Activated T-cell treated with anti-CD3 and anti-CD28 coated beads, Interleukin-2, amount 50 U/mL, for 72 hours (primary cell): ENCODE measurements at places on chromosomes 16 and 17. TPM values are rescaled to one million over a fixed set of nuclear protein-coding genes. Genes with fewer than 3 reads are reported as not detected.

FOXL1 gene
- total RNA-seq, result not detected

GNAO1 gene
- 12.2 TPM for total RNA-seq

KRTAP4-6 gene
- not detected for total RNA-seq

TRIM47 gene
- total RNA-seq, result 24.1 TPM

GJD3 gene
- not detected for total RNA-seq

MYH2 gene
- total RNA-seq, result not detected

CFAP97D1 gene
- total RNA-seq, result not detected

CARD14 gene
- 0.39 TPM for total RNA-seq

GAS7 gene
- total RNA-seq, result 1.3 TPM

PLA2G10 gene
- not detected for total RNA-seq

DNA sequence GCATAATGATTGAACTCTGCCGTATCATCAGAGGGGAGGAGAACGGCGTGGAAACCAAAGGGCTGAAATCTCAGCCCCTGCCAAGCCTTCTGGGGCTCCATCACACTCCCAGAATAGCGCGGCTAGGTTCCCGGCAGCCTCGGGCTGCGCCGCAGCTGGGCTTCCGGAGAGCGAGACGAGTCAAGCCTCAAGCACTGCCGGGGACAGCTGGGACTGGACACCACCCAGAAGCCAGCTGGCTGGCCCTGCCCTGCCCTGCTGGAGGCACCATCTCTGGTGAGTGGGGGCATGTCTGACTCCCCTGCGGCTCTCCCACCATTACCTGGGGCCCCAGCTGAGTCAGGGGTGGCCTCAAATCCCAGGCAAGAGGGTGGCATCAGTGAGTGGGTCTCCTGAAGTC lies 7.2 kb upstream of the GPRC5C start:
- H3K4me3 ChIP-seq, result no peak overlapping the region
- no peaks in the 10 kb centered on the region for H3K4me1 ChIP-seq
- H3K27me3 ChIP-seq, result peaks cover 16% of the 10 kb centered on the region
- H3K27ac ChIP-seq, result no peak overlapping the region

DNA sequence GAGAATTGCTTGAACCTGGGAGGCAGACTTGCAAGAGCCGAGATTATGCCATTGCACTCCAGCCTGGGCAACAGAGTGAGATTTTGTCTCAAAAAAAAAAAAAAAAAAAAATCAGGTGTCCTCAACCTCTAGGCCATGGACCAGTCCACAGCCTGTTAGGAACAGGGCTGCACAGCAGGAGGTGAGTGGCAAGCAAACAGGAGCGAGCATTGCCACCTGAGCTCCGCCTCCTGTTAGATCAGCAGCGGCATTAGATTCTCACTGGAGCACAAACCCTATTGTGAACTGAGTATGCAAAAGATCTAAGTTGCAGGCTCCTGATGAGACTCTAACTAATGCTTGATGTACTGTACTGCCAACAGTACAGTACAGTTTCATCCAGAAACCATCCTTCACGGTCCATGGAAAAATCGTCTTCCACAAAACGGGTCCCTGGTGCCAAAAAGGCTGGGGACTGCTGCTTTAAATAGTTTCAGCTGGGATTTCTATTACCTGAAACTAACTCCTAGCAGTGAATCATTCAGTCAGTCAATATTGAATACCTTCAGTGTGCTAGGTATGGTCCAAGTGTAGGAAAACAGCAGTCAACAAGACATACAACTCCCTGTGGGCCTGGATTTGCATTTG lies 56.3 kb upstream of the DHX40 start:
- no peak overlapping the region for H3K27ac ChIP-seq

DNA sequence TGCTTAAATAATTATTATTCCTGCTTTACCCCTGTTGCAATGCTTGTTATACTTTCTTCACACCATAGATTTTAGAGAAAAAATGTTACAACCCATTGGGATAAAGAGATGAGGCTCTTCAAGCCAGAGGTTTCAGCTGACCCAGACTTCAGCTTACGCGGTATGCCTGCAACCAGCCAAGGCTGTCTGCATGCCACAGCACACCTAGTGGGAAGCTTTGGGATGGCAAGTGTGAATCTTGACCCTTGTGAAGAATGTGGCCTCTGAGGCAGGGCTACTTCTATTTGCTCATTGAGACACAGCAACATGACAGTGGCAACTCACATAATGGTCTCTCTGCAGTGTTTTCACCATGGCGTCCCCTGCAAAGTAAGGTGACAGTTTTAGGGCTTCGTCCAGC lies 193.9 kb upstream of the PIRT start:
- no peaks in the 10 kb centered on the region for H3K27me3 ChIP-seq
- no peak overlapping the region for H3K4me3 ChIP-seq
- no peaks in the 10 kb centered on the region for H3K4me1 ChIP-seq
- DNase-seq, result no peak
- H3K36me3 ChIP-seq, result no peaks in the 10 kb centered on the region

GRCh38 chr17:34045990-34046389 lies 209.1 kb upstream of the CCL2 start:
- H3K27ac ChIP-seq, result no peak overlapping the region
- no peaks in the 10 kb centered on the region for H3K4me1 ChIP-seq
- DNase-seq, result no peak
- no peak overlapping the region for H3K4me3 ChIP-seq
- H3K36me3 ChIP-seq, result no peaks in the 10 kb centered on the region
- peaks cover 7% of the 10 kb centered on the region for H3K27me3 ChIP-seq

DNA sequence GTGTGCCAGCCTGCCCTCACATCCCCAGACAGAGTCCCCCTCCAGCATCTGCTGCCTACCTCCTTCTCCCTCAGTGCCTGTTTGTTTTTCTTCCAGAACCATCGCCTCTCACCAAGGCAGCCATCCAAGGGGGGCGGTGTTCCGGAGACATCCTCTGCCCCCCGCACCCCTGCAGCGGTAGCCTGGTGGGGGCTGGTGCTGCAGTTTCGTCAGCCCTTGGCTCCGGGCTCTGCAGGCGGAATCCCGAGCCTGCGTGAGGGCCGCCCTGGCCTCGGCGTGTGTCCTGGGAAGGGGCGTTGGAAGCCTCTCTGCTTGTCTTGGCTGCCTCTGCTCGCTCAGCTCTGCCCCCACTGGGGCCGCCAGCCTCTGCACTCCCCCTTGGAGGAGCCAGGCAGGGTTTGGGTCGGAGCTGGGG lies 126.0 kb upstream of the CIBAR2 start:
- no peak overlapping the region for H3K4me3 ChIP-seq
- H3K27me3 ChIP-seq, result peaks cover 17% of the 10 kb centered on the region
- no peak overlapping the region for H3K27ac ChIP-seq
- H3K36me3 ChIP-seq, result no peaks in the 10 kb centered on the region
- no peak for DNase-seq

DNA sequence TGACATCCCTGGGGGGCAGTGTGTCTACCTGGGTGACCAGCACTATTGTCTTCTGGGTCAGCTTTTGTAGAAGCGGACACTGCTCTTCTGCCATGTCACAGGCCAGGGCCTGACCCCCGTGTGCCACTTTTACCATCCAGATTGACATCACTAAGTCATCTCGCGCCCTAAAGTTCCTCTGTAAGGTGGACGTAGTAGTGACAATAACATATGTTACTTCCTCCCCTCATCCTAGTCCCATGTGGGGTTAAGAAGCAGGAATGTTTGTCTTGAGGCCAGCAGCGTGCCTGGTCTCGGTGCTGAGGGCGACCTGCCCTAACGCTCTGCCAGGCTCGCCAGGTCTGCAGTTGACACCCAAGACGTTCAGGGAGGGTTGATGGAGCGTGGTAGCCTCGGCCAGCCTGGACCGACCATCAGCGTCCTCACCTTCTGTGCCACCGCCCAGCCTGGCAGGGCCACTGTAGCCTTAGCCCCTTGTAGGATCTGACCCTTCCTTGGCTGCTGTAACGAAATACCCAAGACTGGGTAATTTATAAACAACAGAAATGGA lies 20.7 kb downstream of the GAA start:
- H3K36me3 ChIP-seq, result no peaks in the 10 kb centered on the region
- H3K4me1 ChIP-seq, result no peaks in the 10 kb centered on the region
- no peak for DNase-seq
- no peak overlapping the region for H3K27ac ChIP-seq

DNA sequence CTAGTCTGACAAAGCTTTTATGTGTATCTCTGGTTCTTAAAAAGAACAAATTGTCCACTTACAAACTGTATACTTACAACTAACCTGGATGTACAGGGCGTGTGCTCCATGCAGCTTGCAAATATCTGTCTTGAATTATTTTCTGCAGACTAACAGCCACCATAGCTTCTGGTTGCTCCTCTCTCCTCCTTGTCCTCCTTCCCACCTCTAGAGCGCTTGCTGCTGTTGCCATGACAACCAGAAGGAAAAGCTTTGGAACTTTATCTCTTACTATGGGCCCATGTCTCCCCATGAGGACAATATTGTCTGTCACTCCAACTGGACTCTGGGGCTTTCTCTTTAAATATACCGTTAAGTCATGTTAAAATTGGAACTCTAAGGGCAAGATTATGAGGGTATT lies 71.5 kb upstream of the DHX40 start:
- no peak overlapping the region for H3K27ac ChIP-seq
- DNase-seq, result no peak

GRCh38 chr17:78346605-78347250 lies 13.1 kb downstream of the SOCS3 start:
- H3K4me3 ChIP-seq, result no peak overlapping the region
- H3K36me3 ChIP-seq, result no peaks in the 10 kb centered on the region
- H3K27ac ChIP-seq, result peak overlapping the region; percentile 33
- peaks cover 82% of the 10 kb centered on the region for H3K4me1 ChIP-seq
- DNase-seq, result no peak

GRCh38 chr16:6377956-6378355 lies 954.7 kb upstream of the RBFOX1 start:
- H3K27me3 ChIP-seq, result no peaks in the 10 kb centered on the region
- no peak overlapping the region for H3K27ac ChIP-seq
- H3K4me3 ChIP-seq, result no peak overlapping the region

- H3K4me1 ChIP-seq, result no peaks in the 10 kb centered on the region
- H3K27me3 ChIP-seq, result no peaks in the 10 kb centered on the region
Observed at GRCh38 chr17:1946021-1946932, 78.9 kb downstream of the RTN4RL1 start.

DNA sequence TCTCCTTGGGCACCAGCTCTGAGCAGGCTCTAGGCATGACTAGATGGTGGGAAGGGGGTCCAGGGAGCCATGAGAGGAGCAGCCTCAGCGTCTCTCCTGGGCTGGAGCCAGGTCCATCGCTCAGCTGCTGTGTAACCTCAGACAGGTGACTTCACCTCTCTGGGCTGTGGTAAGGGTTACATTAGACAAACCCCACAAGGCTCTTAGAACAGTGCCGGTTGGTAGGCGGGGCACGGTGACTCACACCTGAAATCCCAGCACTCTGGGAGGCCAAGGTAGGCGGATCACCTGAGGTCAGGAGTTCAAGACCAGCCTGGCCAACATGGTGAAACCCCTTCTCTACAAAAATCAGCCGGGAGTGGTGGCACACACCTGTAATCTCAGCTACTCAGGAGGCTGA lies 18.1 kb upstream of the NPTX1 start:
- no peak overlapping the region for H3K4me3 ChIP-seq
- peaks cover 7% of the 10 kb centered on the region for H3K4me1 ChIP-seq
- H3K27me3 ChIP-seq, result peaks cover 30% of the 10 kb centered on the region
- no peak overlapping the region for H3K27ac ChIP-seq
- DNase-seq, result no peak

DNA sequence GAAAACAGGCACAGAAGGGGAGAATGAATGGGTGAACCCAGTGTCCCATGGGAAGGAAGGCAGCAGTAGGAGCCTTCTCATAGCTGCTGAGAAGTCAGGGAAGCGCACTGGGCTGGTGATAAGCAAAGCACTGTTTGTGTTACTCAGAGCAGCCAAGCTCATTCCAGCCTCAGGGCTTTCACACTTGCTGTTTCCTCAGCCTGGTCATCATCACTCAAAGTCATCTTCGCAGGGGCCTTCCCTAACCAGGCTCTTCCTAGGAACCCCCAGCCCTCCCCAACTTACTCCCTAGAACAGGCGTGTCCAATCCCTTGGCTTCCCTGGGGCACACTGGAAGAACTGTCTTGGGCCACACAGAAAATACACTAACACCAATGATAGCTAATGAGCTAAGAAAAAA lies 32.1 kb upstream of the LONP2 start:
- H3K4me3 ChIP-seq, result no peak overlapping the region
- no peaks in the 10 kb centered on the region for H3K4me1 ChIP-seq
- peaks cover 15% of the 10 kb centered on the region for H3K27me3 ChIP-seq
- H3K27ac ChIP-seq, result no peak overlapping the region
- no peak for DNase-seq

DNA sequence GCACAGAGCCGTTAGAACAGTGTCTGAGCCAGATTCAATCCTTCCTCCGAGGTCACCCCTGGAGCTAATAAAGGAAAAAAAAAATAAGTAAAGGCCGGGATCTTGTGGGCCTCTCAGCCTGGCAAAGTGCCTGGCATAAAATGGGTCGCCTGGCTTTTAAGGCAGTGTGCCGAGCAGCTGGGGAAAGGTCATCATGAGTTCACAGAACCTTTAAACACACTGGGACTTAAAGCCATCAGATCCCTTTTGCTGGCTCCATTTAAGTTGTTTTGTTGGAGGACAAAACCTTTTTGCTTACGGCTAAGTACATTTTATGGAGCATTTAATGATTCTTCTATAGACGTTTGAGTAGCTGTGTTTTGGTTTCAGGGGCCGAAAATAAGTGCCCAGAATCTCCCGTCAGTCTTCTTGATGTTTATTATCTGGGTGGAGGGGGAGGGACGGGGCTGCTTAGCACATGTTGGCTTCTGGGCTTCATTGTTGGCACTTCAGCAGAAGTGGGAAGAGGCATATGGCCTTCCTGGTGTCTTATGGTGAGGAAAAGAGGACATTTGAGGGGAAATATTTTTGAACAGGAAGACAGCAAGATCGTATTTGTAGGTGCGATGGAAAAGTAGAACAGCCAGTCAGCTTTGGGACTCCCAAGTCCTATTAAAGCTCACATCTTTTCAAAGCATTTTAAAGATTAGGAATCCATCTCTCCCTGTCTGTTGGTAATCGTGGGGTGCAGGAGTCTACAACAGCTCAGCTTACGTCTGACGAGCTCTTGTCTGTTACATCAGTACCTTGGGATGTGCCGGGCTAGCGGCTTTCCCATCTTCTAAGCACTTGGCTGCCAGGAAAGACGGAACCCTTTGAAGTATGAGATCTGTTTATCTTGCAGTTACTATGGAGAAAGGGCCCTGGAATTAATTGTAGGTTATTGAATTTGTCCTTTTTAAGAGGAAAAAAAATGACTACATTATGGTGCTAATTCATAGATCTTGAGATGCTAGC lies 31.1 kb downstream of the RBFOX1 start:
- no peaks in the 10 kb centered on the region for H3K36me3 ChIP-seq
- no peaks in the 10 kb centered on the region for H3K27me3 ChIP-seq
- no peak overlapping the region for H3K4me3 ChIP-seq
- no peak overlapping the region for H3K27ac ChIP-seq
- DNase-seq, result no peak

GRCh38 chr16:84408856-84409255 lies 40.5 kb downstream of the ATP2C2 start:
- H3K4me3 ChIP-seq, result no peak overlapping the region
- H3K4me1 ChIP-seq, result no peaks in the 10 kb centered on the region
- no peaks in the 10 kb centered on the region for H3K36me3 ChIP-seq
- peaks cover 12% of the 10 kb centered on the region for H3K27me3 ChIP-seq
- no peak overlapping the region for H3K27ac ChIP-seq
- DNase-seq, result no peak

DNA sequence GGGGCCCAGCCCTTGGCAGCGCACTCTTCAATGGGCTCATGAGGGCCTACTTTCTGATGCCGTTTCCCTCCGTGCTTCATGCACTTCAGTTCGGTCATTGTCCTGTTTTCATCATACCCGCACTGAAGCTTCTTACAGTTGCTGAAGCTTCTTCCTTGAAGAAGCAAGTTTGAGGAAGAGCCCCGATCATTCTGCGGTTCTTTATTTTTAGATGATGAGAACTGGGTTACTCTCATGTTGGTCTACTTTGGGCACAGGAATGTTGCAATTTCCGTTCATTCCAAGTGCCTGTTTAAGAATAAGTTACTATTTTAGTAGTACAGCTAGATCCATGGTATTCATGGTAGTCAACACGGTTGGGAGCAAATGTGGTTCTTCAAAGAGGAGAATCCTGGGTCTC lies 587.7 kb upstream of the HSBP1 start:
- H3K27ac ChIP-seq, result no peak overlapping the region
- H3K27me3 ChIP-seq, result no peaks in the 10 kb centered on the region
- H3K36me3 ChIP-seq, result no peaks in the 10 kb centered on the region
